Brain pericyte (primary cell): ENCODE measurements at places on chromosomes 13 and 19.
A peak's percentile ranks its signal among the peaks of the same experiment; 100 is the strongest.

- no peak for DNase-seq
Observed at GRCh38 chr19:58407658-58408151, 744 bp upstream of the ZNF584 start.

DNA sequence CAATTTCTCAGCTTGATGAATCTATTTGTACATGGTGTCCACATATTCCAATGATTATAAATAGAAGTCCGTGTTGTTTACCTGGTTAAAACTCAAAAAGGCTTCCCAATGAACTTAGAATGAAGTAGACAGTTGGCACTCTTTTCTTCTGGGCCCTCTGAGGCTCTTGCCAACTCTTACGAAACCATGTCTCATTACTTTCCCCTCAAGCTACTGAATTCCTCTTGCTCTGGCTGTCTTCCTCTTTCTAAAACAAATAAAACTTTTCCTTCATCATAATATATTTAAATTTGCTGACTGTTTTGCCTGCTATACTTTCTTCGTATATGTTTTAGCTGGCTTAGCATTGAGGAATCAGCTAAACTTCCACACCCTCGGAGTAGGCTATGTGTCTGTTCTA lies 139.7 kb downstream of the SLITRK6 start:
- DNase-seq: no peak

DNA sequence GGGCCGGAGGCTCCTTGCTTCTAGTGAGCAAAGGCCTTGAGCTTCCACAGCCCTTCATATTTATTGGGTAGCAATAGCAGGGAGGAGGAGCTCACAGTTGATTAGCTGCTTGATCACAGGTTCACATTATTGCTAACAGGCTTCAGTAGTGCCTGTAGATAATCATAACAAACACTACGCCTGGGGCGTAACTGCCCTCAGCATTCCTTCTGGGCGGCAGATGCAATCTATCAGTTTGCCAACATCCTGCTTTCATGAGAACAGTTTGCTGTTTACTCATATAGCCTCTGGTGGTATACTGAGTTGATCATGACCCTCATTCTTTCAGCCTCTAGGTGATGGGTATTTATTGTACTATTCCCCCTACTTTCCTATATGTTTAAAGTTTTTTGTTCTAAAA lies 149.4 kb downstream of the B3GLCT start:
- DNase-seq: no peak

DNA sequence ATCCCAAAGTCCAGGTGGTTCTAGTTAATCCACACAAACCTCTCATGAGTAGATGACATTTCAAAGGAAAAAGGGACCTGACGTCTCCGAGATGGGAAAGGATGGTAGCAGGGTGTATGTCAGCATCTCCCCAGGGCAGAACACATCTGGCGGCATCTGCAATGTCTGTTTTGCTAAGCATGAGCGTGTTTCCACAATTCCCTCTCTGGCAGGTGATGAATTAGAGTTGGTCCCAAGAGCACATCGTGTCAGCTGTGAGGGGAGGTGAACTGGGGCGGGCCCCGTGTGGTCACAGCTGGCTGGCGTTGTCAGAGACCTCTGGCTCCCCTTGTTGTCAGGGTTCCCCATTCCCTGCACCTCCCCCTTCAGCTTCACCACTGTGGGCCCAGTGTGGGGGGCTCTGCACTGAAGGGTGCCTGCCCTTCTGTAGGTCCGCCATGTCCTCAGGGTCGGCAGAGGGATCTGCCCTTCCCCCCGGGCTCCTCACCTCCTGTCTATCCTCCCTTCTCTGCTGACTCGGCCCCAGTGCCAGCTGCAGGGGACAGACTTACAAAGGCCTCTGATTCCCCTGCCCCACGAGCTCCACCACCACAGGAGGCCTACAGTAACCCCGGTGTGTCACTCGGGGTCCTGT lies 58.2 kb downstream of the CDADC1 start:
- DNase-seq: no peak

- peak; percentile 59 for DNase-seq
Observed at GRCh38 chr13:110702591-110703526, 3.1 kb downstream of the CARS2 start.
